Progenitor cell of endocrine pancreas (in vitro differentiated cells): ENCODE measurements at places on chromosomes 1 and 21.

- no peak for DNase-seq
These were observed 68.5 kb downstream of the SLC19A1 start for GRCh38 chr21:45473496-45474322.

DNA sequence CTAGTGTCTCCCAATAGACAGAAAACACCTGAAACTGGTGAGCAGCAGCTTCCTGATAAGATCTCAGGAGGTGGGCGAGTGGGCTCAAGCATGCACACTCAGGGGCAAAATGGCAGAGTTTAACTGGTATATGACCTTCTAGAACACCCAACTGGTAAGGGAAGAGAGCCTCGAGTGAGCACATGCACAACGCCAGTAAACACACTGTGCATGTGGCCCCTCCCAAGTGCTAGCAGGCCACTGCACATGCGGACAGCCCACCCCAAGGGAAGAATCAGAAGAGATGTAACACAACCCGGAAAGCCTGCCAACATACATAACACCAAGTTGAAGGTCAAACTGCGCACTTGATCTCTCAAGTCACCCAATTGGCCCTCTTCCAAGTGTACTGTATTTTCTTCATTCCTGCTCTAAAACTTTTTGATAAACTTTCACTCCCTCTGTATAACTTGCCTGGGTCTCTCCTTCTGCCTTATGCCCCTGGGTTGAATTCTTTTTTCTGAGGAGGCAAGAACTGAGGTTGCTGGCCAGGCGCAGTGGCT, 138.2 kb downstream of the GLUL start:
- DNase-seq = no peak

DNA sequence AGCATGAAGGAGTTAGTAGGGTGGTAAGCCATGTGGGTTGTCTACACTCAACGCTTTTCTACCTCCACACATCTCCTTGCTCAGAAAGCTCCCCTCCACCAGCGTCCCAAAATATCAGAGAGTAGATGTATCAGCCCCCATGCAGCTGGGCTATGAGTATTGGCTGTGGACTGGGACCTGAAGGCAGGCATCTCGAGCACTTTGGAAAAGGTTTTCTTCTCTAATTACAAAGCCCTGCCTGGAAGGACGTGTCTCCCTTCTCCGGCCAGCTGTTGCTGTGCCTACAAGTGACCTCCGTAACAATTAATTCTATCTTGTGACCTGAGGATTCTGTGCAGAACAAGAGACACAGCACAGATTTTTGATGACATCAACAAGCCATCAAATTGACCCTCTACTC, 142.0 kb upstream of the RUNX1 start:
- DNase-seq = no peak

GRCh38 chr1:192160196-192160595, 1.9 kb downstream of the RGS18 start:
- no peak for DNase-seq

DNA sequence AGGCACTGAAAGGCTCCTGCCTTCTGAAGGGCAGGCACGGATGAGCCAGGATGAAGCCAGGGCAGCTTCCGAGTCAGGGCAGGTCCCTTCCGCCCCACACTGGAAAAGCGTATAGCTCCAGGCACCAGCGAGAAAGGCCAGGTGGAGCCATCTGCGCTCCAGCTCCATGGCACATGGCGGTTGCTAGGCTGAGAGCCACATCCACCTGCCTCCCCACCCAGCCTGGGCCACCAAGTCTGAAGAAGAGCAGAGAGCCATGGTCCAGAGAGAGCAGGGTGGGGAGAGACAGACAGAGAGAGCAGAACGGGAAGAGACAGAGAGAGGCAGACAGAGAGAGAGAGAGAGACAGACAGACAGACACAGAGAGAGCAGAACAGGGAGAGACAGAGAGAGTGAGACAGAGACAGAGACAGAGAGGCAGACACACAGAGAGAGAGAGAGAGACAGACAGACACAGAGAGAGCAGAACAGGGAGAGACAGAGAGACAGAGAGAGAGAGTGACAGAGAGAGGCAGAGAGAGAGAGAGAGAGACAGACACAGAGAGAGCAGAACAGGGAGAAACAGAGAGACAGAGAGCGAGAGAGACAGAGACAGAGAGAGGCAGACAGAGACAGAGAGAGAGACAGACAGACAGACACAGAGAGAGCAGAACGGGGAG, 5.2 kb downstream of the FNDC10 start:
- no peak for DNase-seq

DNA sequence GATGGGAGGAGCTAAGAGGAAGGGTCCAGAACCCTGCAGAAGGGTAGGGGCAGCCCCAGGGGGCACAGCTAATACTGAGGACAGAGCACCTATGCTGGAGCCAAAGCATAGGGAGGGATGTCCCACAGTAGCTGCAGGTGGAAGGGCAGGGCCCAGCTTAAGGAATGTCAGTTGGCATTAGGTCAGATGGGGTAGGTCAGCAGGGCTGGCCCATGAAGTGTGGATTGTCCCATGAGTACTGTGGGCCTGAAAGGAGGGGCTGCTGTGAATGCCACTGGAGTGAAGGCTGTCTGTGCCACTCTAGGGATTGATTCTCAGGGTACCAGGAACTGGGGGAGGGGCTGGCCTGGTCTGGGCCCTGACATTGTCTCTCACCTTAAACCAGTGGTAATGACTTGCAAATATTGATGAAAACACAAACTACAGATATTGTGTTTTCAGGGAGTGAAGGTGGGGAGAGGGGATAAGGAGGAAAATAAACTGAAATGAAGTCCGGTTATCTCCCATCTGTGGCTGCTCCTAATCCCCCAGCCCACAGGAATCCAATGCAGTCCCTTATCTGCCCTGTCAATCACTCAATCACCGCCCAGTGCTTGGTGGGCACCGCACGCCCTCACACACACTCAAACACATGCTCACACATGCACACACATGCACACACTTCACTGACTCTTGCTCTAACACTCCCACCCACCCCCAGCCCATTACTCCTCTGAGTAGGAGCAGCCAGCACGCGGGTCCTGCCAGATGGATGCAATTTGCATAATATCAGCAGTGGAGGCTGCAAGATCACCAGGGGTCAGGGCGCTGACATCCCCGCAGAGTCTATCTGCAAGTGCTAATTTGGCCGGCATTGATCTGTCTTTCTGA, 27.8 kb downstream of the DMAP1 start:
- no peak for DNase-seq

DNA sequence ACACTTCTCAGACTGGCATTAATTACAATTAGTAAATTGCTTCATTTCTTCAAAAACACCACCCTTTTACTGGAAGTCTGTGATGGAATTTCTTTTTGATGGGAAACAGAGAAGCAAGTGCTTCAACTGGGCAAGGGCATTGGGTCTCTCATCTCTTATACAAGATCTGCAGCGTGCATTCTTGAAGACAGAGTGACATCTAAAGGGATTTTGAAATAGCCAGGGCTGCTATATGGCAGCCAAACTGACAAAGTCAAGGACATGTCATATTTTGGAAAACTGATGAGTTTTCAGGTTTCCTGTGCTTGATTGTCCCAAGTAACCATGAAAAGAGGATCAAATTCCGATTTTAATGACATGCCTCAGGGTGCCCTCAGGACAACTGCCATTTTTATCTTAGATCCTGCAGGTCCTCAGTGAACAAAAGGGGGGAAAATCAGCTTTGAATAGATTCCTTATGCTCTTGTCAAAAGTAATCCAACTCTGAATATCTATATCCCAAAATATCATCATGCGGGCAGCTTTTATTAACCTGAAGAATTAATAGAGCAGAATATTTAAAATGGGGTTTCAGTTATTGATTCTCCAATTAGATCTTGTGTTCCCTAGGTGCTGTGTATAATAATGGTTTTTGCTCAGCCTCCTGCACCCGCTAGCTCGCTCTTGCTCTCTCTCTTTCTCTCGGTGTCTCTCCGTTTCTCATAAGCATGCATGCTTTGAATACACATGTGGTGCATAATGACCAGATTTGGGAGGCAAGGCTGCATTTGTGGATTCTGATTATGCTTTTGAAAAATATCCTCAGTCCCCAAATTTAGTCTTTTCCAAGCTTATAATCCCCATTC, 221.8 kb downstream of the TTLL7 start:
- no peak for DNase-seq

DNA sequence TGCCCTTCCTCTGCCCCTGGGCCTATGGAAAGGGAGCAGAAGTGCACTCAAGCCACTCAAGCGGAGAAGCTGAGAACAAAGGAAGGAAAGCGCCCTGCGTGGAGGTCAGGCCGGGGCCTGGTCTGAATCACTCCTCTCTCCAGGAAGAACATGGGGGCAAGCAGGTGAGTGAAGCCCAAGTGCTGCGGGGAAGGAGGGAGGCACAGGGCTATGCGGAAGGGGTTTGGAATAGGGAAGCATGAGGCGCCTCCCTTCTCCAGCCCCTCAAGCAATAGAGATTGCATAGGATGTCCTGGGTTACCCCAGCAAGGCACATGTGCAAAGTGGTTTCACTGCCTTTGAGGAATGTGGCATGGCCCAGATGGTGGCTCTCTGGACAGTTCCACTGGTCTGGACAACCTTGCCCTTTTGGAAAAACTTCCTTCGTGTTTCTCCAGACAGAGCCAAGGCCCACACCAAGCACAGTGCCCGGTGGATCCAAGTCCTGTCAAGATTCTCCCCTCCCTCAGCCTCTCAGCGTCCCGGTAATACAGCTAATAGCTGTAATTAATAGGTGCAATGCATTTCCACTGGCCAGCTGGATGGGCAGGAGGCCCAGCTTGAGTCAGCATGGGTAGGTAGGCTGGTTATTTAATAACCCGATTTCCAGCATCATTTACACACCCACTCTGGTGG, 13.7 kb downstream of the BLACAT1 start:
- DNase-seq = no peak

- DNase-seq = no peak
These were observed 270.4 kb downstream of the PTPRU start for GRCh38 chr1:29506678-29507225.

GRCh38 chr1:1517973-1518620, 6.1 kb downstream of the ATAD3A start:
- no peak for DNase-seq

DNA sequence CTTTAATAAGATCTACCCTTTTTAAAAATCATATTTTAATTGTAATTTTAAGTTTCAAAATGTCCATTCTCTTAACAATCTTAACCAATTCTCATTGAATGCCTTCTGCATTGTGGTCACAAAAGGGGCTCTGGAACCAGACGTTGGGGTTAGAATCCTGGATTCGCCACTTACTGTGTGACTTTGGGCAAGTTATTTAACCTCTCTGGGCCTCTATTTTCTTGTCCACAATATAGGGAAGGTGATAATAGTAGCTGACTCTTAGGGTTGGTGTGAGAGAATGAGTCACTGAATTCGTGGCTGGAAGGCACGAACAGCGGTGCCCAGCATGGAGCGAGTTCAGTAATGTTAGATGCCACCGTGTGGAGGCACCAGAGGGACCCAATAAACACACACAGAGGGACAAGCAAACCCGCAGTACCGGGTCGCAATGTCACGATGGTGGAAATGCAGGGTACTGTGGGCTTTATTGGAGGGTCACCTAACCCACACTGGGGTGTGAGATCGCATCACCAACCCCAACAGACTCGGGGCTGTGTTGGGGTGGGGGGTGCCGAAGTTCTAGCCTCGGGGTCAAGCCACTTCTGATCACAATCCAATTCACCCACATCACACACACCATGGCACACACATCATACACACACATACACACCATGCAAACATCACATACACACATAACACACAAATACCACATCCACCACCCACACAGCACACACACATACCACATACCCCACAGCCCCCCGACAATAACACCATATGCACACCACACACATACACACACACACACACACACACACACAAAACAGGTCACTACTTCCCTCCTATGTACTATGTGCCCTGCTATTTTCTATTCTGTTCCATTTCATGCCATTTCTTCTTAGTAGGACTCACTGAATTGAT, 27.0 kb upstream of the IFNAR2 start:
- DNase-seq = no peak

DNA sequence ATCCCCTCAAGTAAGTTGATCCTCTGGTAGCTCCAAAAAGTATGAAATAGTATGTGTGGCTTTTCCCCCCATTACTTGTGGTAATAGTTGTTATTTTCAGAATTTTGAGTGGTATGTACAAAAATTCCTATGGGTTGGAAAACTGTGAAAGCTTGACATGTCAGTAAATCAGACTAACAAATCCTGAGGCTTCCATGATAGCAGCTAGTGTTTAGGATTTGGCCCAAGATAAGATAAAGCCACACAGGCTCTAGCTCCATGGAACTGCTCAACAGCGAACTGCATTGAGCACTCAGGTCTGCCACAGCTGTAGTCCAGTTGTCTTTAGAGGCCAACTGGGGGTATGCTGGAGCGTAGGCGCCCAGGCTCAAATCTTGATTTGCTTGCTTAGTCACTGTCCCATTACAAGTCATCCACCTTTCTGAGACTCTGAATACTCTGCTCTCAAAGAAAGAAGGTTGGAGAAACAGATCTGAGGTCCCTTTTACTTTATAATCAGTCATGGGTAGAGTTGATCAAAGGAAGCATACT, 28.7 kb downstream of the ATP1A1 start:
- DNase-seq = no peak
